ENCODE measurements at places on chromosomes 11 and 22.

DNA sequence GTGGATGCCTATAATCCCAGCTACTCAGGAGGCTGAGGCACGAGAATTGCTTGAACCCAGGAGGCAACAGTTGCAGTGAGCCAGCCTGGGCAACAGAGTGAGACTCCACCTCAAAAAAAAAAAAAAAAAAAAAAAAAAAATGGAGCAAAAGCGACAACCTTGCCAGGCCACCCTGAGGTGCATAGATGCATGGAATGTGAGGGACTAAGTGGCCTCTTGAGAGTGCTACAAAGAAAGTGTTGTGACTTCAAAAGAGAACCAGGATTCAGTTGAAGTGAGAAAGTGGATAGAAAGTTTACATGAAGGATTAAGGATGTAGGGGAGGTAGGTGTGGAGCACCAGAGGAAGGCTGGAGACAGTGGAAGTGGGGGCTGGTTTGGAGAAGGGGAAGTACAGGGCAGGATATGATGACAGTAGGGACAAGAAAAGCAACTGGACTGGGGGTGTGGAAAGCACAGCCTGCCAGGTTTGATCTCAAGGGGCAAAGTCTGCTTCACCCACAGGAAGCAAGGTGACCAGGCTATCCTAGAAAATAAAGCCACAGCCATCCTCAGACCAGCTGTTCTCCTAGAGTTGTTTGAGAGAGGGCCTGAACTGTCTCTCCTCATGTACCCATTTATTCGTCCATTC lies 36.0 kb upstream of the OLFML1 start:
- no peak for DNase-seq

DNA sequence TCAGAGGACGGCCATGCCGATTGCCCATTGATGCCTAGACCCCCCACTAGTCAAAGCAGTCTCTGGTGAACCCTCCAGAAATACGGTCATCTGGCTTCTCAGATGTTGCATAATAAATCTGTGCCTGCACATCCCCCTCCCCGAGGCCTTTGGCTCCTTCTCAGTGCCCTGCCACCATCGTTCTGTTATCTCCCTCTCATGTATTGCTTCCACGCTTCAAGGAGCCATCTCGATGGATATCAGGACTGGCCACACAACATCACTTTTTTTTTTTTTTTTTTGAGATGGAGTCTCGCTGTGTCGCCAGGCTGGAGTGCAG lies 1.6 kb upstream of the RRP7A start:
- DNase-seq = no peak

DNA sequence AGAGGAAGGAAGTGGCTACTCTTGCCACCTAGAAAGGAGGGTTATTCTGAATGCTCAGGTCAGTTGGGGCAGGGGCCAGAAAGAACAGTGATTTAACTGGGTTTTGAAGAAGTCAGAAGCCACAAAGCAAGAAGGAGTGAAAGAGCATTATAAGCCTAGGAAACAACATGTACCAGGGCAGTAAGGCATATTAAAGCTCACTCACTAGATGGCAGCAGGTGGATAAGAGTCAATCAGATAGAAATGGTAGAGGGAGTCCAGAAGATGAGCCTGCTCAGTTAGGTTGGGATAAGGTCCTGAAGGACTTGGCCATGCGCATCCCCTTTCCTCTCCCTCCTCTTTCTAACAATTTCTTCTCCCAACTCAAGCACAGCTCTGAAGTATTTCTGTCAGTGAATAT lies 22.0 kb upstream of the PATE1 start:
- peak; percentile 0 for DNase-seq

DNA sequence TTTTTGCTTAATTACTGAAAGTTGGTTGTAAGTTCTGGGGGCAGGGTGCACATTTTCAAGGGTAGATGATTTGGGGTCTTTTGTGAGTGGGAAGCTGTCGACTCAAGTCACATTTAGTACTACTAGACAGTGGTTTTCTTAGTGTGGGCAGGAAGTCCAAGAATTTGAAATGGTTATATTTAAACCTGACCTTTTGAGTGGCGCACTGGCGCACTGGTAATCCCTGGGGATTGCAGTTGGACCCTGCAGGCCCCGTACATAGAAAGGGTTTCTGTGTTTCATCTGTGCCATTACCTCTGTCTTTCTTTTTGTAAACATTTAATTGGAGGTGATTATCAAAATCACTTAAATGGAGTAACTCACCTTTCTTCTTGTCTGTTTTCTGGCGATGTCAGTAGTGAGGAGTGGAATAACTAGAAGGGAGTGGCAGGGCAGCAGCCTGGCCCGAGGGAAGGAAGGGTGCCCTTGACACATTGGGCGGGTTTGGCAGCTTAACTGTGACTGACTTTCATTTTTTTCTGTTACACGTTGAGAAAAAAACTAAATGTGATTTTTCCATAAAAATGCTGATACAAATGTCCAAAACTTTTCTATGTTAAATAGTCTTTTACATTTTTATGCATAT lies 101.8 kb upstream of the GAL start:
- no peak for DNase-seq

GRCh38 chr11:10080138-10080537 lies 213.9 kb downstream of the SBF2 start:
- DNase-seq = no peak

DNA sequence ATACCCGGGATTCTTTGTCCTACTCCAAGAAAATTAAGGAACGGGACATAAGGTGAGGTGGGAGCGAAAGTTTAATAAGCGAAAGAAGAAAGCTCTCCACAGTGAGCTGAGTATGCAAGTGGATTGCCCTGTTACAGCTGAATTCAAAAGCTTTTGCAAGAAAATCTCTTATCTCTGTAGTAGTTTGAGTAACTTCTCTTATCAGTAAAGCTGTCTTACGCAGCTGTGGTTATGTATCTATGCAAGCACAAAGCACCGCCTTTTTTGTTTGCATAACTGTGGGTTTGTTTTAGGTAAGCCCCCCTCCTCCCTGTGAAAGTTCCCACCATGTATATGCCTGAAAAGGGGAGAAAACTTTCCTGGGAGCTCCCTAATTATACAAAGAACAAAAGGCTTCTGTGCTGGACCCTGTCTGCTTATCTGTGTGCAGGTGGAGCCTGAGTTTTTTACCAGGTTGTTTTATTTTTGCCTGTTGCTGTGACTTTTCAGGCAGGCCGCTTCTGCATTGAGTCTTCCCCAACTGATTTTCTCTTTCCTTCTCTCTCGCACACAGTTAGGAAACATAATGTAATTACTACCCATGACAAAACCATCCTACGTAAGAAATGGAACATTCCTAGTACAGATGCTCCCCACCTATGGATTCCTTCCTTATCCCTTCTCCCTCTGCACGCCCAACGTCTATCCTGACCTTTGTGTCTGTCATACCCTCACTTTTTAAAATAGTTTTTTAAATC lies 837 bp upstream of the PLAAT5 start:
- DNase-seq = no peak

DNA sequence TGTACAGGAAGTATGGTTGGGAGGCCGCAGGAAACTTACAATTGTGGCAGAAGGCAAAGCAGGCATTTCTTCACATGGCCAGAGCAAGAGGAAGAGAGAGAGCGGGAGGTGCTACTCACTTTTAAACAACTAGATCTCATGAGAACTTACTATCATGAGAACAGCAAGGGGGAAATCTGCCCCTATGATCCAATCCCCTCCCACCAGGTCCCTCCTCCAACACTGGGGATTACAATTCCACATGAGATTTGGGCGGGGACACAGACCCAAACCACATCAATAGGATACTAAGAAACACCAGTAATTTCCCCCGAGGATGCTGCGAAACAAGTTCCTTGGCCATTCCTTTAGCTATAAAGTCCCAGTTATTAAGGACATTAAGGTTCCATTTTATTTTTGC lies 94.1 kb upstream of the SC5D start:
- no peak for DNase-seq

DNA sequence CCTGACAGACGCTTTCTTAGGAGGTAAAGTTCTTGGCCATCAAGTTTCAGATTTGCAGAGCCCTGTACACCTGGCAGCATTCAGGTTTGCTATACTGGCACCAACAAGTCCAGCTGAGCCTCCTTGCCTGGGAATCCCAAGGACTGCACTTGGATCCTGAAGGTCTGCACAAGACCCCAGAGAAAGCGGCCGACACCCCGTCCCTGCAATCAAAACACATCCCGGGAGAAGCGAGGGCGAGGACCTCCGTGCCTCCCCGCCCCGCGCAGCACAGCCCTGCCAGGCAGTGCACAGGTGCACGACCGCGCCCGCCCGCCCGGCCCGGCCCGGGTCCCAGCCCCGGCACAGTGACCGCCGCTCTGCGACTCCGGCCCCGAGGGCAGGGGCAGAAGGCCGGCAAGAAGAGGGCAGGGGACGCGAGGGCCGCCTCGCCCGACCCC lies 559 bp downstream of the MRTFA start:
- no peak for DNase-seq

DNA sequence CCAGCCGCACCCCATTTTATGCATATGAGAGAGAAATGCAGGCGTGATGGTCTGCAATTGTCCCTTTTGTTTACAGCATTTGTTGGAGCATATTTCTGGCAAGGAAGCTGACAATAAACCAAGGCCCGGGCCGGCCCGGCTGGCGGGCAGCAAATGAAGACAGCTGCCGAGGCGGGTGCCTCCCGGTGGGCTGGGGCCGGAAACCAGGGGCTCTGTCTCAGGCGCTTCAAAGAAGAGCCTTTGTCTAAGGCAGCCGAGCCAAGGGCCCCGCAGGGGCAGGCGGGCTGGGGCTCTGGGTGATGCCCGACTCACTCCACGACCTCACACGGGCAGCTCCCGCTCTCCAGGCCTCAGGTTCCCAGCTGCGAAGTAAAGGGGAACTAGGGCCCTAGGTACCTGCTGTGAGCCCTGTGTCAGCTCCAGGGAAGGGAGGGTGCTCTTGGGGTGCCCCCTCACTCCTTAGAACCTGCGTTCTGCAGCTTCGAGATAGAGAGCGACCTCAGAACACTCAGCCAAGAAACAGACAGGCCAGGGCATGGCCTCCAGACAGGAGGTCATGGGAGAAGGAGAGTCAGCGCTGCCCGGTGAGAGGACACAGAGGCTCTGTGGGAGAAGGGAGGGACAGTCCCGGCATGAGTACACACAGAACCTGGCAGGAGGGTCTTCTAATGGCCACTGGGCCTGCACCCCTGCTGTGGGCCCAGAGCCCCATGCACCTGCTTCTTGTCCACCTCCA lies 2.4 kb downstream of the LINC01488 start:
- no peak for DNase-seq

DNA sequence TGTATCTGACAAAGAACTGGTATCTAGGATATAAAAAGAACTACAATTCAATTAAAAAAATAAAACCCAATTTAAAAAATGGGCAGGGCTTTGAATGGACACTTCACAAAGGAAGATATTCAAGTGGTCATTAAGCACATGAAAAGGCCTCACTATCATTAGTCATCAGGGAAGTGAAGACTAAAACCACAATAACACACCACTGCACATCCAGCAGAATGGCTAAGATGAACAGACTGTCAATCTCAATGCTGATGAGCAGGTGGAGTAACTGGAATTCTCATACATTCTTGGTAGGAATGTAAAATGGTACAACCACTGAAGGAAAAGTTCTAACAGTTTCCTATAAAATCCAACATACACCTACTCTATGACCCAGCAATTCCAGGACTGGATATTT lies 8.9 kb downstream of the HPS4 start:
- DNase-seq = no peak

GRCh38 chr22:45587638-45588505 lies 83.8 kb upstream of the ATXN10 start:
- no peak for DNase-seq

GRCh38 chr11:15091625-15092024 lies 18.2 kb downstream of the CALCB start:
- DNase-seq = no peak

DNA sequence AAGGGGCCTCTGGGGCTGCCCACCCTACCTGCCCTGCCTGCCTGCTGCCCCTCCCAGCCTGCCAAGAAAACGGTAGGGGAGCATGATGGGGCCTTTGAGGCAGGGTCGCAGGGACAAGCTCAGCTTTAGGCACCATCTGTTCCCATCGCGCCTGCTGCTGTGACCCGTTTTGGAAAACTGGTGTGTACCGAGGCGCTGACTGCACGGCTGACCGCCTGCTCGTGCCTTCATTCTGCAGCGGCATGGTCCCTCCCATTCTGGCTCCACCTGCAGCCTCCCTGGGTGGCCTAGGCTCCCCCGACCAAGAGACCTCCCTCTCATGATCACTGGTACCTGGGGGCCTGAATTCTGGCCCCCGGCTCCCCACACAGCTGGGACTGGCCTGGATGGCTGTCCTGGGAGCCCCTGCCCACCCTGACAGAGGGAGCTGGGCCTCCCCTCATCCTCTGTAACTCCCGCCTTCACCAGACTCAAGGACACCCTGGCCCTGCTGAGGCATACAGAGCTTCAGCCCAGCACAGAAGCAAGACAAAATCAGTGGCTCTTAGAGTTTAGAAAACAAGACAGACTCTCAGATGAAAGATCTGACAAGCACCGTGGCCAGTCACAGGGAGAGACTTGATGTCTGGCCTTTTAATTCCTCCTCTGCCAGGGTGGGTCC lies 6.5 kb upstream of the MYRF start:
- DNase-seq = no peak

DNA sequence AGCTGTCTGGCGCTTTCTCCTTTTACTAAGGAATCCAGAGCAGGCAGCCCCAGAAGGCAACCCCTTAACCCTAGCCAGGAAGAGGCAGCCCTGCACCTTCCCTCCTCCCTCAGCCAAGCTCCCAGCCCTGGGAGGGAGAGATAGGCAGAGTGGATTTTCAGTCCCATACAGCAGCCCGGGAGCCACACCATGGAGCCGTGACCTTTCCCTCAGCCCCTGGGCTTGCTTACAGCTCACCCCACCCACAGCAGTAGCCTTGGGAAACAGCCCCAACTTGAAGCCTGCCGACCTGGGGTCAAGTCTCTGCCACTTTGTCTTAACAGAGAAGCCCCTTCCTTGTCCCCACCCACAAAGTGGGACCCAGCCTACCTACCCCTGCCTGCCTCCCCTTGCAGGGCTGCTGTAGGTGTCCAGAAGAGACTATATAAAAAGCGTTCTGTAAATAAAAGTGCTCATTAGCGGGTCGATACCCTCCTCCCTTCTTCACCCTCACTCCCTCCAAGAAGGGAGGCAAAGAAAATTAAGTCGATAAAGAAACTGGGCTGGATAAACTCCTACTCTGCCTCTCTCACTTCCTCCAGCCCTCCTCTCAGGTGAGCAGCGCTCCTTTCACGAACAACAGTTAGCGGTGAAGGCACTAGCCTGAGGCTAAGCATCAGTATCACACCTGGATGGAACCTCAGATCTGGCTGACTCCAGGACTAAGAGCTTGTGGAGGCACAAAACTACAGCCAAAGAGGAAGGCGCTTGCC lies 4.2 kb downstream of the TST start:
- DNase-seq = no peak

DNA sequence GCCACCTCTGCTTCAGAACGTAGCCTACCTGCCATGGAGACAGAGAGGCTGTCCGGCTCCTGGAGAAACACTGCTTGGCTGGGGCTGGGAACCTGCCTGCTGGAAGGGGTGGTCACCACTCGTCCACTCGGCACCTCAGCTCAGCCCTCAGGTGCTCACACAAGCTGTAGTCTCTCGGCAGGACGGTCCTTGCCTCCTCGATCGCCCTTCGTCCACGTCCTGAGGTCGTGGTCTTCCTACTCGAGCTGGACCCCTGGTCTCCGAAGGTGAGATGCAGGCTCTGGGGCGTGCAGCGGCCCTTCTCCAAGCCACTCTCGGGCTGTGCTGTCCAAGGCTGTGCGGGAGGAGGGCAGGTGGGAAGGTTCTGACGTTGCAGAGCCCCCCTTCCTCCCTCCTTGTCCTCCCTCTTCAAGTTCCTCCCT lies at the start of gene TBX10:
TBX10 (minus strand) TSS at position 326 of the 422 bp plus-strand sequence; CDS start at position 35, 291 bp downstream.
- DNase-seq = no peak
